Substantia nigra (tissue), 51 donors: ENCODE measurements at places on chromosomes 6 and 20.

GRCh38 chr20:18254615-18255014, 33.7 kb upstream of the ZNF133 start:
- DNase-seq = no peak

DNA sequence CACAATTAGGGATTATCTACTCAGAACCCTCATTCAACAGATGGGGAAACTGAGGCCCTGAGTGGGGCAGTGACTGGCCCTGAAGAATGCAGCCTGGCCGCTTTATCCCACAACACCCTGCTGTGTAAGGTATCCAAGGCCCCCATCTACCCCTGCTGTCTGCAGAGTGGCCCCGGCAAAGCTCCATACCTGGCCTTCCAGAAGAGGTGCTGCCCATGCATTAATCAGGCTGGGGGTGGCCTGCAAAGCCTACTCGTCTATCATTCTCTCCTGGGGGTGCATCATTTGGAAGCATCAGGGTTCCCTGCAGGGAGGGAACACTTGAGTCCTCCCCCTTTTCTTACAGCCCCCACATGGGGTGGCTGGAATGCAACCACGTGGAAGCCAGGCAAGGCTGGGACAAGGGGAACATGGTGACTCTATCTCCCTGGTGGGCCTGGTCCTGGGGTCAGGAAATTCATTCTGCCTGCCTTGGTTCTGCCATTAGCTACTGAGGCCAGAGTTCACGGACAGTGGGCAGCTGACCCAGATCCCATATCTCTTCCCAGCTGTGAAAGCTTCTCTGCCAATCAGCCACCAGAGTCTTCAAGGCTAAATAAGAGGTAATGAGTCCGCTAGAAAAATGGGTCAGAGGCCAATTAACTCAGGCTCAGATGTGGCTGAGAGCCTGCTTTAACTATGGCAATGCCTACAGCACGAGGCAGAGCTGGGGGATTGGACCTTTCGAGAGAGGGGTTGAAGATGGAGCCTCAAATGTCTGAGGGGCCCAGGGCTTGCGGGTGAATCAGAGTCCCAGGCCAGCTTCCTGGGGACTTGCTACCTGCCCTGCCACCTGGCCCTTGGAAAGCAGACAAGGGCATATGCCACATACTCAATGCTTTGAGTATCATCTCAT, 72.3 kb upstream of the TOX2 start:
- peak; percentile 7 for DNase-seq

DNA sequence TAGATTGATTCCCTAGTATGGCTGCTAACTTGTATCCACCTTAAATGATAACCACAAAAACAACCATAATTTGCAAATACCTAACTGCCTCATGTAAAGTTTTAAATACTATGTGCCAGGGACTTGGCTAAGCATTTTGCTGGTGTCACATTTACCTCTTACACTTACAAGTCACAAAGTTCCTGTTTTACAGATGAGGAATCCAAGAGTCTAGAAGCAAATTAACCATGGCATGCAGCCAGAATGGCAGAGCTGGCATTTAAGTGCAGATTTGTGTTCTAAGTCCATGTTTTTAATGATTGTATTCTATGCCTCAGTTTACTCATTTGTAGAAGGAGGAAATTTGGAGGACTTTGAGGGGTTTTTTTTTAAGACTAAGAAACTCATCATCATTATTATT, 696.7 kb downstream of the PTPRT start:
- DNase-seq = no peak

DNA sequence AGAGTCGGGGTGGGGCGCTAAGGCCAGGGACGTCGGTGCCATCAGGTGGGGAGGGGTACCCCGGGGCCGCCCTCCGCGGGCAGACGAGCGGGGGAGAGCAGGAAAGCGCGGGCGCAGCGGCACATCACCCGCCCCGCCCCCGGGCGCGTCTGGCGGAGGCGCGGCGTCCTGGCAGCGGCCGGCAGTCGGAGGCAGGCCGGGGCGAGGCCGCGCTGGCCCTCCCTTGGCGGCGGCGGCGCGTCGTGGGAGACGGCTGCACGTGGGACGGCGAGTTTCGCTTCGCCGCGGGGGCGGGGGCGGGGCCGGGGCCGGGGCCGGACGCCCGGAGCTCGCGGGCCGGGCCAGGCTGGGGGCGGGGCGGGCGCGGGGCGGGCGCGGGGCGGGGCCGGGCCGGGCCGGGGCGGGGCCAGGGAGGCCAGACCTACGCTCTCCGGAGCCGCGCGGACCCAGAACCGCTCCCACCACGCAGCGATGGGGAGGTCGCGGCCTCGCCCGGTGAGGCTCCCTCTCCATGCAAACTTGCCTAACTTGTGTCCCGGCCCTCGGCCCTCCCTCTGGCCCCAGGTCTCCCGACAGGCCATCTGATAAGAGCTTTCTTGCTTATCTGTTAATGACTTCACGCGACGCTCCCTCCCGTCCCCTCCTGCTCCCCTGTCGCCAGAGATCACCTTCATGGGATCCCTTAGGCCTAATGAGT, 12.5 kb downstream of the ITPR3 start:
- peak; percentile 17 for DNase-seq

GRCh38 chr6:100393493-100393892, 71.2 kb downstream of the SIM1 start:
- no peak for DNase-seq

GRCh38 chr6:74128536-74128935, 432.5 kb downstream of the CD109 start:
- DNase-seq = no peak

- DNase-seq = no peak
Observed at GRCh38 chr6:78670156-78670555, 197.2 kb upstream of the IRAK1BP1 start.

DNA sequence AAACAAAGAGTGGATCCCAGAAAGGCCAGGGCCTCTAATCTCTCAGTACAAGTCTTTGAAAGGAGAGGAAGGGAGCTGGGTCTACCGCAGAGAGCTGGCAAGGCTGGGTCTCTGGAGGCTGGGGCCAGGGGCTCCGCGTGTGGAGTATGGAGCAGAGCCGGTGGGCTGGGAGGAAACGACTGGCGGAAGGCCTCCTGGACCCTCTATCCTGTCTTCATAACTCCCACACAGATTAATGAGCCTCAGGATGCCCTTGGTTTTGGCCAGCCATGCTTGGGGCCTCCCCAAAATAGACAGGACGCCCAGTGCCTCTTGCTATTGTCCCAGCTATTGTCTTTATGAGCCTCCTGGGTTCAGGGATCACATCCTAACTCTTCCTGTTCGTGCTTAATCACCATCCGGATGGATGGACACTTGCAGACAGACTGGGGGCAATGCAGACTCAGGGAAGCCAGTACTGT, 306.4 kb downstream of the DHX35 start:
- DNase-seq = no peak

GRCh38 chr6:66321017-66321416, 614.0 kb upstream of the EYS start:
- no peak for DNase-seq

- no peak for DNase-seq
Observed at GRCh38 chr6:106486236-106486635, 125.7 kb downstream of the CRYBG1 start.

DNA sequence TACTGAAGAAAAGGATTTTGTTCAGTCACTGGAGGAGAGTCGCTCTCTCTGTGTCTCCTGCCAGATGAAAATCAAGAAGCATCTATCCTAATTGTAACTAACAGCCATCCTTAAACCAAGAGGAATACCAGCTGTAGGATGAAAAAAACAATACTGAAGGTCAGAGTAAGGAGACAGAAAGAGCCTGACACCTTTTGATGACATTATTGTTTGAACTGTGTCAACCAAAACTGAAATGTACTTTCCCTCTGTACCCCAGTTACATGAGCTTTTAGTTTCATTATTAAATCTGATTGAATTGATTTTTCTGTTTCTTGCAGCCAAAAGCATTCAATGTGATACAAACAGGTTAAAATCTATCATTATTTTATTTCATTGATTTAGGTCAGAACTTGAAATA, 17.2 kb upstream of the BTBD9 start:
- no peak for DNase-seq

DNA sequence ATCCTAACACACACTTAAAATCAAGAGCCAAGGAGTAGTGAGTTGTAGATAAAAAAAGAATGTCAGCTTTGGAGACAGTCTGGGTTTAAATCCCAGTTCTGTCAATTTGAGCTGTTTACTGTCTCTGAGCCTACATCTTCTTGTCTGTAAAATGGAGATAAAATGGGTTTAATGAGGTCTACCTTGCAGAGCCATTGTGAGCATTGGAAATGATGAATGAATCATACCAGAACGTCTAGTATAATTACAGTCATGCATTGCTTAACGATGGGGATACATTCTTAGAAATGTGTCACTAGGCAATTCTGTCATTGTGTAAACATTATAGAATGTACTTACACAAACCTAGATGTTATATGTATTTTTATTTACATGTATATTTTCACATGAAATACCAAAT, 17.6 kb upstream of the SGK2 start:
- no peak for DNase-seq

GRCh38 chr6:106204961-106205360, 118.8 kb downstream of the PRDM1 start:
- no peak for DNase-seq

DNA sequence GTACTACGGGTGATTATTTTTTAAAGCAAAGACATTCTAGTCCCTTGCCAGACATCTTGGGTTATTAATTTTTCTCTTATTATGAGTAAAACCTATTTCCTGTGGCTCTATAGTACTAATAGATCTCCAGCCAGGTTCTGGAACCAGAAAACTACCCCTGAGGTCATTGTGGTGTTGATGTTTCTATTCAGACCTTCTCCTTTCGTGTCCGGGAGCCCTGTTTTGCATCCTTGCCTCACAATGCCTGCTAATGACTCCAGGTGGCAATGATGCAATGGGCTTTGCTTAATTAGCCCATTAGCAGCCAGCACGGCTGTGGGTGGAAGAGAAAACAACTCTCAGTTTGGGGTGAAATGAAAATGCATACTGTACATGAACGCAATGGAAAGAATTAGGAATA, 62.9 kb upstream of the ARG1 start:
- DNase-seq = no peak

DNA sequence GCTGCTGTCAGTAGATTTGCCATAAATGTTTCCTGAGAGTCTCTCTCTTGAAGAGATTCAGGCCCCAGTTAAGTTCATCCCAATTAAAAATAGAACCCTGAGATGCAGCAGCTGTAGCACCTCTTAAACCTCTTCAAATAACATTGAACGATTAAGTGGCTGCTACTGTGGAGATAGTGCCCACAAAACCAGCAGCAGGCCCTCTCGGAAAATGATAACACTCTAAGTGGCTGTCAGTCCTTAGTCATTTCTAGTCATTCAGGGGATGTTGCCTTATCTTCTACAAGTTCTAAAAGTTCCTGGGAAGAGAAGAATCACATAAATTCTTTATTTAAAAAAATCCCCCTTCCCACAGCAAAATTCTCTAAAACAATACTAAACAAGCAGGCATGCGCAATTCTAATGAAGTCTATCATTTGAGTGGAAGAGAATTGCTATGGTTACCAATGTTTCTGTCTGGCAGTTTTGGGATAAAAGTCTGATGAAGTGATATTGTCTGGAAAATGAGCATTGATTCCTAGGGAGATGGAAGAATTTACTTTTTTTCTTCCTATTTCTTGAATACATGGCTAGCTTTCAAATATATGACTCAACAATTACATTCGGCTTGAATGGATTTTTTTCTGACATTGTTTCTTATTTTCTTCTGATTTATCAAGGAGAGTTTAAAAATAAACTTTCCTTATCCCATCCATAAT, 131.9 kb downstream of the TRMT11 start:
- DNase-seq = no peak

DNA sequence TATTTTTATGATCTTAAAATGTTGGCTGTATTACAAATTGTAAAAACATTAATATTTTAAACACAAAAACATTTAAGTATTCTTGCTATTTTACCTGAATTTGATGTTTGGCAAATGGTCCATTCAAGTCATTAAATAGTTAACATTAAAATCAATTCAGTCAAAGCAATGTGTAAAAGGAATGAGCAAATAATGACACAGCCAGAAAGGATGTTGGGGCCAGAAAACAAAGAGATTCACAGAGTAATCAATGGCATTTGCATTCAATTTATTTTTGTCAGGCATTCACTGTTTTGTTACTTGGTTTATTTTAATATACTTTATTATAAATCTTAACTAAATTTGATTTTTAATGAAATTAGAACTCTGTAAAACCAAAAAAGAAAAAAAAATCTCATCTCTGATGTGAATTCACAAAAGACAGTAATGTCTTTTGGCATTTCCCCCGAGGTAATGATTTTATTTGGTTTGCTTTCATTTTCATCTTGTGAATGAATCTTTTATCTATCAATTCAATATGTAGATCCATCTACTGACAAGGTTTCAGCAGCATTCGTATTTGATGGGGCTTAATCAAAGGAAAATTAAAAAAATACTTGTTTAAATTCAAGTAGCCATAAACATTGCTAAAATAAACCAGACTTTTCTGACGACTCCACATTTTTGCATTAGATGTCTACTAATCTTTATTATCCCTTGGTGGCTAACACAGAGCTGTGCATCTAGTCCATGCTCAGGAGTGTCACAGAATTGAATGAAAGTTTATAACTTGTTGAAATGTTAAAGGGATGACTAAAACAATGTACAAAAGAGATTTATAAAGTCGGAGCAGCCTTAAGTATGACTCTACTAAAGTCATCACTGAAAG, 866.7 kb upstream of the GJE1 start:
- no peak for DNase-seq

GRCh38 chr6:84224251-84224650, 3.2 kb downstream of the CEP162 start:
- DNase-seq = no peak

- DNase-seq = peak; percentile 59
Observed at GRCh38 chr20:20743511-20744169, 31.2 kb upstream of the RALGAPA2 start.

- no peak for DNase-seq
Observed at GRCh38 chr20:20289331-20289730, 78.6 kb upstream of the INSM1 start.

DNA sequence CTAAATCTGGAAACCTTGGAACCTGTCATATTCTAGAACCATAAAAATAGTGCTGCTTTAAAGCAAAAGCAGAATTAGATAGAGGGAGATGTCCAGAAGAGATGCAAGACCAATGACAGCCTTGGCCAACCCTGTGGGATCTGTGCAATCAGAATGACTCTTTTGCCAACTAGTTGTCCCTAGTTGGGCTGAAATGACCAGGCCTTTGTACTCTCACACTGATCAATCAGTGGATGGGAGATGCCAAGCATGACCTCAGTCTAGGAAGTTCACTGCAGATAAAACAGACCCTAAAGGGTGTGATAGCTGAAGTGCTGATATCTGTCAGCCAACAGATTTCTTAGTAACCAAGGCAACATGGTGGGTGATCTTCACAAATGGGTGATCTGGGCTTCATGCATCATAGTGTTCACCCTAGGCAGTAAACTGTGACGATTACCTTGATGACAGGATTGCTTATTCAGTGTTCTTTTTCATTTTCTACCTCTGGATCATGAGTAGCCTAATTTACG, 52.1 kb downstream of the BCKDHB start:
- no peak for DNase-seq
